ENCODE measurements at places on chromosomes 2 and 18.

DNA sequence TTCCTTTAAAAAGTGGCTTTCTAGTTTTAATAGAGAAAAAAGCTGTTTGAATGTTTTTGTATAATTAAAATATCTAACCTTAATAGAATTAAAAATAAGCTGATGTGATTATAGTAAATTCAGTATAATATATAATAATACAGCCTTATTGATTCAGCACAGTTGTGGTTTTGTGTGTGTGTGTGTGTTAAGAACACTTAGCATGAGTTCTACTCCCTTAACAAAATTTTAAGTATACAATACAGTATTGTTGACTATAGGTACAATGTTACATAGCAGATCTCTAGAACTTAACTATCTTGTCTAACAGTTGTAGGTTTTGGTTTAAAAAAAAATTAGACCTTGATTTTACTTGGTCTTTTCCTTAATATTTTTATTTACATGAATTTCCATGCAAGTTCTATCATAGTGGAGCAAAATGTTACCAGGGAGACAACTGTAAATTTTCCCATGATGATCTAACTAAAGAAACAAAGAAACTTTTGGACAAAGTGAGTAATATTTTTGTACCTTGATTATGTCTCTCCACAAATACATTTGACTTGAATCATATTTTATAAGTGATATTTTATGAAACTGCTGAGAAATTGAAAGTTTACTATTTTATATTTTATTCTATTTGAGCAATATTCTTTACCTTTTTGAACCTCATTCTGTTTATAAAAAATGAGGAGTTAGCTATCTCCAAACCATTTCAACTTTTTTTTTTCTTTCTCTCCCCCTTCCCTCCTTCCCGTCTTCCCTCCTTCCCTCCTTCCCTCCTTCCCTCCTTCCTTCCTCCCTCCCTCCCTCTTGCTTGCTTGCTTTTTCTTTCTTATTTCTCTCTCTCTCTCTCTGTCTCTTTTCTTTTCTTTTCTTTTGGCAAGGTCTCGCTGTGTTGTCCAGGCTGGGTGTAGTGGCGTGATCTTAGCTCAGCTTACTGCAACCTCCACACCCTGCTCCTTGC is 46.3 kb downstream of the ZC3H6 start:
- DNase-seq, result no peak

DNA sequence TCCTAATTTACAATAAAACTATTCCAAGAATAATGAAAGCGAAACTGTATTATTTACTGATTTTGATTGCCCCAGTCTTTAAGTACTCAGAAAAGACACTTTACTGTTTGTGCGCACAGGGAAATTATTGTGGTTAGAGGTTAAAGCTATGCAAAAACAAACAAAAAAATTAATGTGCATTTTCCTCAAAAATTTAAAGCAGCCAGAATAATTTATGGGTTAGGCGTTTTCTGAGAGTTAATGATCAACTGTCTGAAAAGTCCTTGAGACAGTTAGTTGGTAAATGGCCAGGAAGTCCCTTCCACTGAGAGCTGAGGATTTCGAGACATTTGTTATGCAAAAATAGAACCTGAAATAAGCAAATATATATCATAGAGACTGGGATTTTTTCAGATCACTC is 143.3 kb downstream of the IRS1 start:
- DNase-seq, result no peak

- DNase-seq, result no peak
Observed at GRCh38 chr18:79371561-79372121, 24.1 kb upstream of the NFATC1 start.

DNA sequence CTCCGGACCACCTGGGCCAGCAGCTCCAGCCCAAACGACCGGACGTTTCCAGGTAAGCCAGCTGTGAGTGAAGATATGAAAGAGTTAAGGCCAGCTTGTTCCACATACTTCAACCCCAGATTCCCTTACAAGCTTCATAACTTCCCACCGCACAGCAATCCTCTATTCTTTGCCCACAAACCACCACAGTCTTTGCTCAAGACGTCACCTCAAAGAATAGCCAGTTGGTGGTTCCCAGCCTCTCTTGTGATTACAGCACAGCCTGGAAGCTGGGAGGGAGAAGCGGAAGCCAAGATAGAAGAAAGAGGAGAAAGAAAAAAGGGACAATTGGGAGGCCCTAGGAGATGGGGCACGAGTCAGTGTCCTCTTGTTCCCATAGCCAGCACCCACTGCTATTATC is 70.6 kb downstream of the NRP2 start:
- no peak for DNase-seq

DNA sequence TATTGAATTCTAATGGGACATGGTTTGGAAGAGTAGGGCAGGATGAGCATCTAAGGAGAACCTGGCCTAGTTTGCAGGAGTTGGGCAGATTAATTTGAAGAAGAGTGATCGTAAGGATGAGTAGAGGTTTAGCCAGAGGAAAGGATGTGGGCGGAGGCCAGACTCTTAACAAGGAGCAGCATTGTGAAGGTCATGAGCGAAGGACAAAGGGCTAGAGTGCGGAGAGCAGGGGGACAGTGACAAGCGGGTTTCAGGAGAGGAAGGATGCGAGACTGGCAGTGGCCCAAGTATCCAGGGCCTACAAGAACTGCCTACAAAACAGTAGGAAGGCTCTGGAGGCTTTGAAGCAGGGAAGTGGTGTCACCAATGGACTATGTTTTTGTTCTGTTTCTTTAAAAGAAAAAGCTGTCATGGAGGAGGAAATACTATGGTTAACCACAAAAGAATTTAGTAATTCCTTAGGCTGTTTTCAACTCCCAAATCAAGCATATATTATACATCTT is 20.1 kb downstream of the SLC66A3 start:
- no peak for DNase-seq

- no peak for DNase-seq
Observed at GRCh38 chr2:102717308-102718018, 44.4 kb upstream of the TMEM182 start.

Measured in AG04450 (cell line).